Lung microvascular endothelial cell (primary cell): ENCODE measurements at places on chromosomes 12 and 14.

DNA sequence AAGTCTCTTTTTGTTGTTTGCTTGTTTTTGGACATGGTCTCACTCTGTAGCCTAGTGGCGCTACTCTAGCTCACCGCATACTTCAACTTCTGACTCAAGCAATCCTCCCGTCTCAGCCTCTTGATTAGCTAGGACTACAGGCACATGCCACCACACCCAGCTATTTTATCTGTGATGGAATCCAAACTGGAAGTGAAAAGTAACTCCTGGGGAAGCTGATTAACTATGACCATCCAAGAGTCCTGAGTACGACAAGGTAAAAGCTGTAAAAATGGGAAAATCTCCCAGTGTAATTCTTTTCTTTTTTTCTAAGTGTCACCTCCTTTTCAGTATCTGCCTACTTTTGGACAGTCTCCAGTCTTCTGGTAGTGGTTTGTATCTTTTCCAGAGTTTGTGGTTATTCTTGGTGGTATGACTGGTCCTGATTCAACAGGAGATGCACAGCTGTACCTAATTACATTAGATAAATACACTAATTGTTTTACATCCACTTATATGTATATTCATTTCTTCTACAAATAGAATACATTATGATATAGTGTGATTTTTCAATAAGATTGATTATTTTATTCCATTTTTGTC lies 97.8 kb downstream of the SLC6A15 start:
- DNase-seq, result no peak

DNA sequence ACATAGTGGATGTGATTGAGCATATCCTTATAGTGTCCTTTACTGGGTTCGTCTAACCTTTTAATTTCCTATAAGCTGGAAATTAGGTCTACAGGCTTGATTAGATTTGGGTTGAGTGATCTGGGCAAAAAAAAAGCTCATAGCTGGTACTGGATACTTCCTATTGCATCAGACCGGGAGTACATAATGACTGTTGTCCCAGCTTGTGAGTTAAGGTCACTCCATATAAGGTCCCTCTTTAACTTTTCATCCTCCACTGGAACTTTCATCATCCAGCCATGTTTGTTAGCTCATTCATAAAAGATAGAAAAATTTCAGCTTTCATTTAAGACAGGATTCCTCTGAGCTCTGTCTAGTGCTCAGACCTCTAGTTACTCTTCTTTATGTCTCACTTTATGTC lies 80.8 kb downstream of the C14orf132 start:
- DNase-seq, result no peak

DNA sequence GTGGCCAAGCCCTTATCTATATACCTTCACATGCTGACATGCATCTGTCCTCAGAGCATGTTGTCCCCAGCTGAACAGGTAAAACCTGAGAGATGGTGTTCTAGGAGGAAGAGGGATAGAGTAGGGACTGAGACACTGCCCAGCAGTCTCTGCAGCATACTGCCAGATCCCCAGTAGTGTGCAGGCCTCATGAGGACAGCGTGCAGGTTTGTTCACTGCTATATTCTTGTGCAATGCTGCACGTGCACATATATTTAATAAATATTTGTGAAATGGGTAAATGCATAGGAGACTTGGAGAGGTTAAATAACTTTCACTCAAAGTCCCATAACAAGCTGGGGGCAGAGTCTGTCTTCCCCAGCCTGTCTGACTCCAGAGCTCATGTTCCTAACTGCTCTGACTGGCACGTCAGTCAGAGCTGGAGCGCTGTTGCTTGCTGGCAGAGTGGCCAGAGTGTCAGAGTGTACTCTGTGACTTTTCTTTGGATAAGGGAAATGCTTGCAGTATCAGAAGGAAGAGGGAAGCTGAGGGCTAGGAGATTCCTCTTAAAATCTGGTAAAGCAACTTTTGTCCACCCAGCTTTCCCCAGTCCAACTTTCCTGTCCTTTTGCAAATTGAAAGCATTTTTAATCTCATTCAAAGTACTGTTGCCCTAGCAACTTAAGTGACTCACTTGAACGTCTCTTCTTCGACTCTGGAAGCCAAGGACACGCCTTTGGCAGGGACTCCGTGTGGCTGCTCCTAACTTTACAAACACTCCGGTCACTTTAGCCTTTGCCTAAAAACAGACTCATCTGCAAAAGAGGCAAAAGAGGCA lies 14.9 kb upstream of the POLR3B start:
- DNase-seq, result no peak

DNA sequence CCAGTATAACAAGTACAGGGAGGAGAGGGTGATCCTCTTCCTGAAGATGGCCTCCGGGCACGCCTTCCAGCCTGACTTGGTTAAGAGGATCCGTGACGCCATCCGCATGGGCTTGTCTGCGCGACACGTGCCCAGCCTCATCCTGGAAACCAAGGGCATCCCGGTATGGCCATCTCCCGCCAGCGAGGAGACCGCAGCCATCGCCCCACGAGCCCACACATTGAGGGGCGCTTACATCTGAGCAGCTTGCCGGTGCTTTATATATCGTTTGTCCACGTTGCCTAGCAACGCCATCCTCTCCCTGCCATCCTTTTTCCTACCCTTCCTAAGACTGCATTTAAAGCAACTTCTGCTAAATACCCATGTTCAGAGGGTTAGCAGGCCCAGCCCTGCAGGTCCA lies 71.5 kb downstream of the AACS start:
- DNase-seq, result no peak
